Suppressor macrophage treated with lipopolysaccharide for 4 hours (primary cell): ENCODE measurements at places on chromosomes 4 and X.
A peak's percentile ranks its signal among the peaks of the same experiment; 100 is the strongest.

DNA sequence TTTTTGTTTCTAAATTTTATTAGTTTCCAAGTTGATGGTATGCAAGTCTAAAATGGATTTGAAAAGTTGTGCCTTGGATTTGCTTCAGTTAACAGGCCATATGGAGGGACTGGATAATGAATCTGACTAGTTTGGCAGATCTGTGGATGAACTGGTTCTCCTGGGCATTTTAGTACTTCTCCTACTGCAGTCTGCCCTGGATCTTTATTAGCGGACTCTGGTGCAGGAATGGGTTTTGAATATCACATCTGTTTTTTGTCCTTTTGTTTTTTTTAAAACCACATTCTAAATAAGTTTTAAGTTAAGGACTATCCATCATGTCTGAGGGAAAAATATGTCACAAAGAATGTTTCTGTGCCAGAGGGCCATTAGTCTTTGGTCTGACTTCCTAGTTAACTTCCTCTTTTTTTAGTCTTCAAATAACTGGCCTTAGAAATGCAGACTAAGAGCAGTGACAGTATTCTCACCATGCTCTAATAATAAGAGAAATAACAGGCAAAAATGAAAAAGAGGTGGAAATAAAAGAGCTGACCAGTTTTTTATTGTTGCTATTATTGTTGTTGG lies 13.9 kb upstream of the DCK start:
- DNase-seq: peak; percentile 47

DNA sequence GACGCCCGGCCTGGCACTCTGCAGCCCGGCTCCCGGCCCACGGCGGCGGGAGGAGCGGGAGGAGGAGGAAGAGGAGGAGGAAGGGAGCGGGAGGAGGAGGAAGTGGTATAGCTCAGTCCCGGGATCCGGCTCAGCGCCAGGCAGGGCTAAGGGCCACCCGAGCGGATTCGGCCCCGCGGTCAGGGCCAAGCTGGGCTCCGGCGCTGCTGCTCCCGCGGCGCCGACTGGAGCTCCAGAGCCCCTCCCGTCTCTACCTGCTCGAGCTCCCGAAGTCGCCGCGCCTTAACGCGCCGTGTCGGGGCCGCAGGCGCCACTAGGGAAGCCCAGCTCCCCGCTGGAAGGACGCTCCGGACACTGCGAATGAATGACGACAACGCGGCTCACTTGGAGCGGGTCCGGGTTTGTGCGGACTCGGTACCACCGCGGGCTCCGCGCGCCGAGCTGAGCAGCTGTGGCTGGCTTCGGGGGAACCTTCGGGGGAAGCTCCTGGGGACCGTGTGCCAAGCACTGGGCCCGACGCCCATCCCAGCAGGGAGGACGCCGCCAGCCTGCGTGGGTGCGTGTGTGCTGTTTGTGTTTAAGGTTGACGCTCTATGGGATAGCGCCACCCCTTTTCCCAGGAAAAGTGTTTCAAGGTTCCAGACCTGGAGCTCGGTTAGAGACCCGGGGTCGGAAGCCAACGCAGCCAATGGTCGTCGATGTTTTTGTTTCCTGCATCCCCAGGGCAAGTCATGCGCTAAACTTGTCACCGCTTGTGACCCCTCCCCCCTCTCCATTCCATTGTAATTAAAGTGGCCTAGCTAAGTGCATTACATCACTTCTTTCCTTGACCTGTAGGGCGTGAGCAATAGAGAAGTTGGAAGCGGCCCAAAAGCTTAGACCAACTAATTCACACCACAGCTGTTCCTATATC lies at the start of gene TBC1D9:
TBC1D9 (minus strand) TSS at position 67 of the 913 bp plus-strand sequence. CDS start 340 bp downstream, outside the sequence.
- peak; percentile 94 for DNase-seq

- DNase-seq: no peak
Observed at GRCh38 chr4:45147866-45148265, 421.5 kb upstream of the GNPDA2 start.

DNA sequence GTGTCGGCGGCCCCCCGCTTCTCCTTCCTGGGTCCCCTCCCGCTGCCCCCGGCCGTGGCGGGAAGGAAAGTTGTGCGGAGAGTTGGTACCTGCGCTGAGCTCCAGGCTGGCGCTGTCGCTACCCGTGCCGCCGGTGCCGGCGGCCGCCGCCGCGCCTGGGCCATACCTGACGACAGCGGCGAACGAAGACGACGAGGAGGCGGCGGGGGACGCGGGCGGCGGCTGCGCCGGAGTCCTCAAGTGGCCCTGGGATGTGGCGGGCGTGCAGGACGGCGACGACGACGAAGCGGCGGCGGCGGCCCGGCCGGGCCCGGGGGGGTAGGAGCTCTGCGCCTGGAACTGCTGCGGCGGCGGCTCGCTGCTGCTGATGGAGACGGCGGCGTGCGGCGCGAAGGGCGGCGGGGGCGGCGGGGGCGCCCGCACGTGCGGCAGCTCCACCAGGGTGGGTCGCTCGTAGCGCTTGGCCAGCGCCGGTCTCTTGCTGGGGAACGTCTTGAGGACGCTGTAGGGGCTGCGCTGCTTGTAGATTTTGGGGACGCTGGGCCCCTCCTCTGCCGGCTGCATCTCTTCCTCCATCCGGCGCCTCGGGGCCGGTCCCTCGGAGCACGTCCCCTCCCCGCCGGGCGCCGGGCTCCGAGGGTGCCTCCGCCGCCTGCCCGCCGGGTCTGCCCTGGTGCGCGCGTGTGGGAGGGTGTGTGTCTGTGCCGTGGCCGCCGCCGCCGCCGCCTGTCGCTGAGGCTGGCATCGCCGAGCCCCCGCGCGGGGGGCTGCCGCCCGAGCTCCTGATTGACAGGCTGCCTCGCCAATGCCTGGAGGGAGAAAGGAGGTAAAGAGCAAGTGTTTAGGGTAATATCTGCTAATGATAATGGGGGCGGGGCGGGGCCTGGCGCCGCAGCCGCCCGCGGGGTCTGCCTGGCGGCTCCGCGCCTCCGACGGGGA lies 618 bp downstream of the BEND4 start:
- DNase-seq: peak; percentile 12
